ENCODE measurements at places on chromosomes 5 and 9.

DNA sequence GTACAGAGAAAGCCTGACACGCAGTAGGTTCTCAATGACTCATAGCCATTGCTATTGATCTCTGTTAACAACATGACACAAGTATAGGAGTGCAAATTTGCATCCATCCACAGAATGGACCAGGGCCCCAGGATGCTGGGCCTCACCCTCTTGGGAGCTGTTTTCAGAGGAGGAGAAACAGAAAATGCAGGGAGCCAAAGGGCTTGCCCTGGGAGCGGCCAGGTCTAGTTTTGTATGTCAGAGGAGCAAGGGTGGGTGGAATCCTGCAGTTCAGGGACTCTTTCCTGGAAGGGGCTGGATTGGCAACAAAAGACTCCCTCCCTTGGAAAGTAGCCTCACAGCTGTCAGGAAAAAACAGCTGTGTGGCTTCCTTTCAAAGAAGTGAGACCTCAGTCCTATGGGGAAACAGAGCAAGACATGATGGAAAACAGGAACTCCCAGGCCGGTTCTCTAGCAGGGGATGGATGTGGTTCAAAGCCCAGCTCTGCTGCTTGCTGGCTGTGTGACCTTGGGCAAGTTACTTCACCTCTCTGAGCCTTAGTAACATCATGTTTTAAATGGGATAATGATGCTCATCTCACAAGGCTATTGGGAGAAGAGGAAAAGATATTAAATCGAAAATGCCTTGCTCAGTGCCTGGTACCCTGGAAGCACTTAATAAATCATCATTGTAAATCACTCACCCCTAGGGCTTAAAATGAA, 50.5 kb upstream of the SH3PXD2B start:
- DNase-seq = no peak

GRCh38 chr5:145960848-145961600, 24.6 kb downstream of the SH3RF2 start:
- DNase-seq = no peak

GRCh38 chr5:134892282-134892681, 12.6 kb upstream of the PCBD2 start:
- DNase-seq = no peak

DNA sequence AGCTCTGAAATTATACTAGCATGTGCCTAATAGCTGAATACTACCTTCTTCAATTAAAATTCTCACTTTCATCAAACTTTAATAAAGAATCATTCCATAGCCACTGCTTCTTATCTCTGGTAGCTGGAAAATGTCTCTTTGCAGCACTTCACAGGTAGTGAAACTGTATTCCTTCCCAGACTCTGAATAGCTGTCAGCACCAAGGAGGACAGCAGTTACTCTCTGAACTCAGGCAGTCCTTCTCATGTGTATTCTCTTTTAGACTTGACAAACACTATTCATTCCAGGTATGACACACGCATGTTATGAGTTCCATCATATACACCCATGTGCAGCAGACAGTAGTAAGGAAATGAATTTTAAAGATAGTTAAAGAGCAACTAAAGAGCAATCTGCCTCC, 627.1 kb downstream of the EFNA5 start:
- DNase-seq = no peak

- DNase-seq = no peak
Observed at GRCh38 chr5:115384587-115385375, 88.3 kb upstream of the CCDC112 start.

DNA sequence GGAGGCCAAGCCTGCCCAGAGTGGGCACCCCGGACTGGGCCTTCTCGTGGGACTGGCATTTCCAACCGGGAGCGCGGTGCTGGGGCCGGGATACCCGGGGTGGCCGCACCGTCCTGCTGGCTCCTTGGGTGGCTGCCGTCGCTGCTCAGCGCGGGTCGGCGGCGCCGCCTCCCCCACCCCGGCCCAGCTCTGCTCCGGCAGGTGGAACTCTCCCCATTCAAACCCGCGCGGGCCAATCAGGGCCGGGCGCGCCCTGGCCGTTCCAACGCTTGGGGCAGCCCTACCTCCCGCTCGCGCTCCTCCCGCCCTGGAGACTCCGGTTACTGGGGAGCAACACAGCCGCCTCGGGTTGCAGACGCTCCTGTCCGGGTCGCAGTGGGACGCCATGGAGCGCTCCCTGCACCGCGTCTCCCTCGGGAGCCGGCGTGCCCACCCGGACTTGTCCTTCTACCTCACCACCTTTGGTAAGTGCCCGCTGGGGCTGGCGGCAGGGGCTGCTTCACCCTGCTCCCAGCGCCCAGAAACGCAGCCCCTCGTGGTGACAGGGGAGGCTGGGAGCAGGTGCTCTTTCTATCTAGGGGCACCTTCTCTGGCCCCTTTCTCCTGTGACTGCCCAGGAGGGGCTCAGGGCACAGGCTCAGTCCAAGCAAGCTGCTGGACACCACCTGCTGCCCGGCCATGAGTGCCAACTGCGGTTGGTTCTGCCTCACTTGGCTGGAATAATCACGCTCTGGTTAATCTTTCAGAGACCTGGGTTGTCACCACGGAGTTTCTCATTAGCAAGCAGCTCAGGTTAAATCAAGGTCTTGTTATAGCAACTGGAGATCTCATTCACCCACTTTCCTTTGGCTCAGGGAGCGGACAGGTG, at the start of gene RGS3:
Gene RGS3 (plus strand): TSS at position 310 of the 868 bp plus-strand sequence. CDS start 76 bp downstream, at position 386.
- no peak for DNase-seq

GRCh38 chr9:20048985-20049384, 260.1 kb upstream of the SLC24A2 start:
- no peak for DNase-seq

GRCh38 chr9:37554318-37554717, 21.9 kb downstream of the FBXO10 start:
- no peak for DNase-seq

DNA sequence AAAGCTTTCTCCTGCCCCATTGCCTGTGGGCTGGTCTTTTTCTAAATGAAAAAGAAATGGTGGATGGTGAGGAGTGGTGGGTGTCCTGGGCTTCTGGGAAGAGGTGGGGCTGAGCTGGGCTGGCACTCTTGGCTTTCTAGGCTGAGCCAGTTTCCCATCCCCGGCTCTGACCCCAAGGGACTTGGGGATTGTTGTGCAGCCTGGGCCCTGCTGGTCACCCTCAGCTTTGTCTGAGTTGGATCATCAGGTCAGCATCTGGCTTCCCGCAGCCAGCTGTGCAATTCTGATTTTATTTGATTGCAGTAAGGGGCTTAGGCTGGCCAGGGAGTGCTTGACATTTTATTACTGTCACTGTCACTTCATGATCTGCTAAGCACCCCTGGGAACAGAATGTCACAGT, 25.3 kb downstream of the GLRA1 start:
- no peak for DNase-seq

DNA sequence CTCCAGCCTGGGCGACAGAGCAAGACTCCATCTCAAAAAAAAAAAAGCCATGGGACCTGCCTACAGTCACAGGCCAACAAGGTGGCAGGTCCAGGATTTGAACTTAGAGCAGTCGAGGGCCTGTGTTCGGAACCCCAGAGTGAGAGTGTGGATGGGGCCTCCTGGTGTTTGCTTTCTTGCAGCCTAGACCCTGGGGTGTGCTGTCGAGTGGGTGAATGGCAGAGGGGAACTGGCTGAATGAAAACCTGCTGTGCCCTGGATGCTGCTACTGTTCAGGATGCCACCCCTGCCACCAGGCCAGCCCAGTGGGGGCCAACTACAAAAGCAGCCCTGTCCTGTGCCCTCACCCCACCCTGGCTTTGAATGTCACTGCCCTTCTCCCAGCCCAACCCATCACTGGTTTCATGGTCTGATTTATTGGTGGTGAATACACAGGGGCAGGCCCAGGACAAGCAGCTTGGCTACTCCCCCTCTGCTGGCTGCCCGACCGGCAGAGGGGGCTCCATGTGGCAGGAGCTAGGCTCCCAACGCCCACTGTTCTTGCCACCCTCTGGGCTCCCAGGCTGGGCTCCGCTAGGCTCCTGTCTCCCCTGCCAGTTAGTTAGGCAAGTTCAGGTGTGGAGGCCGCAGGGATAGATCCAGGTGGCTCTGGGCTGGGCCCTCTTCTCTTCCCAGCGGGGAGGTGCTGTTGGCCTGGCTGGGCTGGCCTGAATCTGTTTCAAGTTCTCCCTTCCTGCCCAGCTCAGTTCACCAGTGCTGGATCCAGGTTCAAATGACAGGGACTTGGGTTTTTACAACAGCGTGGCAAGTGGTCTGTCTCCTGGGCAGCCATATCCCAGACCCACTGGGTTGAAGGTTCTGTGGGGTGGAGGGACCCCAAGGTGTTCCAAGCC, 12.2 kb downstream of the FPGS start:
- no peak for DNase-seq

DNA sequence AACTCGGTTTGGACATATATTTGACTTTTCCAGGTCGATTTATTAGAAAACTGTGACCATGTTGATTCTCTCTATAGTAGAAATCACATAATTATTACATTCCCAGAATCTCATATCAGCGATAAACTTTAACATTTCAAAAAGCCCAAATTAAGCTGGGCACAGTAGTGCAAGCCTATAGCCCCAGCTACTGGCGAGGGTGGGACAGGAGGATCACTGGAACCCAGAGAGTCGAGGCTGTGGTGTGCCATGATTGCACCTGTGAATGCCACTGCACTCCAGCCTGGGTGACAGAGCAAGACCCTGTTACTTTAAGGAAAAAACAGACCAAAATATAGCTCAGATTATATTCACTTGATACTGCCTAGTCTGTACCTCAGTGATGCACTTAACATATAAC, 128.9 kb downstream of the CPLANE1 start:
- DNase-seq = no peak

DNA sequence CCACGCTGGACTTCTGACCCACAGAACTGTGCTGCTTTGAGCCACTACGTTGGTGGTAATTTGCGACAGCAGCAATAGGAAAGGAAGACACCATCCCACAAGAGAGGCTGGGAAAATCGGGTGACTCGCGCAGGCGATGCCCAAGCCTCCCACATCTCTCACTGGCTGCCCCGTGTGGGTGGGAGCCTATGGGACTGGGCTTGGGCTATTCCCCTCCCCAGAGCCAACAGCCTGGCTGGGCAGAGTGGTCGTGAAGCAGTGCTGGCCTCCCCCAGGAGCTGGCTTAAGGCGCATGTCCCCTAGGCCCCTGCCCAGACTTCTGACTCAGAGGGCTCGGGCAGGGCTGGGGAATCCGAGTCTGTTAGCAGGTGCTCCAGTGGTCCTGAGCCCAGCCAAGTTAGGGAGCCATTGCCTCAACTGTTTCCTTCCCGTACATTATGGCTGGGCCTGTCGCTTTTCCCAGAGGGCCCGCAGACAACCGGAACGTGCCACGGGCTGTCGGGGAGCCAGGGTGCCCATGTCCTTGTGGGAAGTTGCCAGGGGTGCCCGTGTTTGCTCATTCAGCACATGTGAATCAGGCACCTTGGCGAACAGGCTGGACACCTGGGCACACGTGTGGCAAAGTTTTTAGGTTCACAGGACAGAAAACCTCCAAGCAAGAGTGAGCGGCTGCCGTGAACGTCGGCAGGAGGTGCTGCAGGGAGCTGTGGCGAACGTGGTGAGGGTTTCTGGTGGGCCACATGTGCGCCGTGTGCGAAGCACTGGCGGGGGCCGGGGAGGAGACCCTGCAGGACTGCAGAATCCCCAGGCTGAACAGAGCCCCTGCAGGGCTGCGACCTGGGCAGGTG, 7.0 kb upstream of the RASGEF1C start:
- no peak for DNase-seq

DNA sequence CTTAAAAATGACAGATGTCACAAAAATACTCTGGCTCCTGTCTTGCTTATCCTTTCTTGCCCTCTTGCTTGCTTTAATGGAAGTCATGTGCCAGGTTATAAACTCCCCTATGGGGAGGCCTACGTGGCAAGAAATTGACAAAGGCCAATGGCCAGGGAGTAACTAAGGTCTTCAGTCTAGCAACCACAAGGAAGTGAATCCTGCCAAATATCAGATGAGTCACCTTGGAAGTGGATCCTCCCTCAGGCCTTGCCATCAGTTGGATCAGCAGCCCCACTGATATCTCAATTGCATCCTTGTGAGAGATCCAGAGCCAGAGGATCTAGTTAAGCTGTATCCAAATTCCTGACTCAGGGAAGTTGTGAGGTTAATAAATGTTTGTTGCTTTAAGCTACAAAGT, 82.8 kb downstream of the CAAP1 start:
- DNase-seq = no peak

GRCh38 chr9:101381833-101382342, 2.9 kb downstream of the BAAT start:
- DNase-seq = no peak

DNA sequence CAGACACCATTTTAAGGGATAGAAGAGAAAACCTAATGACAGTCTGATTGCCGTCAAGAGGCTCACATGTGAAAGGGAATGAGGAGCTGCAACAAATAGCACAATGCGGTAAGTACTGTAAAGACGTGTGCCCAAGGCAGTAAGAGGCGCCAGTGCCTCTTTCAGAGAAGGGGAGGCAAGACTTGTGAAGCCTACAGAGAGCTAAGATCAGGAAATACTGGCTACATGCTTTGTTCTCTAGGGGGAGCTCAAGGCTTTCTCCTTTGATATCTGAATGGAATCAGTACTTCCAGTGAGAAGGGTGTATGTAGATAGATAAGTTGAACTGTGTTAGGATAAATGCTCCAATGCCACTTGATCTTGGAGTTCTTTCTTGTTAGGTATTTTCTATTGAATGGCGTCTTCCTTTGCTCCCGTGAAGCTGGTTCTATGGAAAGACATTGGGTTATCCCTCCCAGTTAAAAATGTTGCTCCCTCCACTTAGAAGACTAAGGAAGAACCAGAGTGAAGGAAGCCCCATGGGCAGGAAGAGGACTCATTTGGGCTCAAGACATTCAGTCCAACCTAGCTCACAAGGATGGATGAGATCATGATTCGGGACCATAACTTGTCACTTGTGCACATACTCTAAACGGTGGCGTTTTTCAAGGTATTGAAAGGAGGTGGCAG, 23.5 kb upstream of the ALDOB start:
- no peak for DNase-seq

- DNase-seq = no peak
Observed at GRCh38 chr5:58255970-58256369, 203.9 kb downstream of the PLK2 start.

GRCh38 chr9:136362450-136362784, 1.1 kb downstream of the DNLZ start:
- DNase-seq = no peak

DNA sequence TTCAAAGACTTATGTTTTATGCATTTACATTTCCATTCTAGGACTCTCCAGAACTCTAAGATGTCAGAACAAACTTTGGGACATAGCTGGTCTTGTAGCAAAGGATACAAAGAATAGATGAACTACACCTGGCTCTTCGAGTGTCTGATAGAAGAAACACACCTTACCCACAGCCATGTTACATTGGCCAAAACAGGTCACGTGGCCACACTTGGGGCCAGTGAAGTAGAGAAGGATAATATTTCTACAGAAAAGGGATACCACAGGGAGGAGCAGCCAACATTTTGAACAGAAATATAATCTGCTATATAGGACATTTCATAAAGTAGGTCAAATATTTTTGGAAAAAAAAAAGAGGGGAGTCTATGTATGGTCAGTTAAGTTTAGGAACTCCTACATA, 22.7 kb upstream of the LIFR start:
- no peak for DNase-seq
